Activated T-helper 17 cell treated with anti-CD3 and anti-CD28 coated beads, Interleukin-2, amount 50 U/mL, for 72 hours (primary cell): ENCODE measurements at places on chromosomes 6 and 20. TPM values are rescaled to one million over a fixed set of nuclear protein-coding genes. Genes with fewer than 3 reads are reported as not detected.

The PACSIN1 gene
- total RNA-seq, result 0.09 TPM

The KHDC1 gene
- total RNA-seq, result 7.7 TPM

The DCDC2 gene
- total RNA-seq, result not detected

The TMEM14B gene
- total RNA-seq, result 90.4 TPM

The FOXA2 gene
- not detected for total RNA-seq

The SIRPB2 gene
- total RNA-seq, result not detected
